CD4-positive, alpha-beta T cell treated with Interleukin-12 subunit alpha and Interleukin-12 subunit beta, for 1 hour (primary cell): ENCODE measurements at places on chromosomes 16 and 17.

GRCh38 chr17:48769009-48769675 is 40.6 kb upstream of the HOXB13 start:
- no peak for DNase-seq

- no peak for DNase-seq
Measured at GRCh38 chr17:80416940-80417293, 1.9 kb downstream of the ENDOV start.

GRCh38 chr17:75020331-75021110 is 8.1 kb downstream of the MRPL58 start:
- DNase-seq: no peak

GRCh38 chr16:81745704-81746558 is 33.2 kb upstream of the PLCG2 start:
- DNase-seq: peak; percentile 81

GRCh38 chr16:65572156-65572555 is 450.3 kb upstream of the CDH11 start:
- DNase-seq: no peak

DNA sequence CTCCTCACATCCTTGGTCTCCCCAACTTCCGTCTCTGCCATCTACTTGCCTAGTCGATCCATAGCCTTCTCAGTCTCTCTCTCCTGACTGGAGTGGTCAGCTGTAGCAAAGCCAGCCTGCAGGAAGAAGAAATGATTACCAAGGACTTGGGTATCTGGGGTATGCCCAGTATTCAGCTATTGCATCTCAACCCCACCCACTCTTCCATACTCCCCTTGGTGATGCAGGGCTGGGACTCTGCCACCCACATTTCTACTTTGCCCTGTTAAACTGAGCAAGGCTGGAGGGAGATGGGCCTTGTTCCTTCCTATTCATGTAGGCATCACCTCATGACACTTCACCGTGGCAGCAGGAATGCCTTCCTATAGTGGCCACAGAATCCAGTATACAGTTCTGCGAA is 2.3 kb downstream of the COPRS start:
- no peak for DNase-seq

- no peak for DNase-seq
Measured at GRCh38 chr17:17886226-17886625, 49.4 kb upstream of the SREBF1 start.

- no peak for DNase-seq
Measured at GRCh38 chr16:72827866-72828265, 220.1 kb downstream of the ZFHX3 start.

DNA sequence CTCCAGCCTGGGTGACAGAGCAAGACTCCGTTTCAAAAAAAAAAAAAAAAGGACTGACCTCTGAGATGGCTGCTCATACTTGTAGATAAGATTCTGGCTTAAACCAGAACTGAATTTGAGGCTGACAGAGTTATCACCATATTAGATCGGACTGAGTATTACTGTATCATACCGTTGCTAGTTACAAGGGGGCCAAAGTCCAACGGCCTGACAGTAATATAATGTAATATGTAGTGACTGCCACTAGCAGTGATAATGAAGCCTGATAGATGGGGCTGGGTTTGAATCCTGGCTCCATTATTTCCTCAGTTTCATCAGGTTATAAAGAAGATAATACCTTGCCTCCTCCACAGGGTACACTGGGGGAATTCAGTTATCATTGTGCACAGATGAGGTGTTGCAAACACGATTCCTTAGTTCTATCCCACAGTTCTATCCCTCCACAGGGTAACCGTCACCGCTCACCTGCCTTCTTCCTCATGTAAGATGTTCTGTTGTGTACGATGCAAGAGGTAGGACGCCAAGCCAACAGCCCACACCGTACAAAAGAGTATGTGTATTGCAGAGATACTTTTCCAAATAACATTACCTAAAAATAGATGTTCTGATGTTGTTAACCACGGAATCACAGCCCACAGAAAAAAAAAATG is 5.2 kb downstream of the TMEM220 start:
- DNase-seq: no peak

DNA sequence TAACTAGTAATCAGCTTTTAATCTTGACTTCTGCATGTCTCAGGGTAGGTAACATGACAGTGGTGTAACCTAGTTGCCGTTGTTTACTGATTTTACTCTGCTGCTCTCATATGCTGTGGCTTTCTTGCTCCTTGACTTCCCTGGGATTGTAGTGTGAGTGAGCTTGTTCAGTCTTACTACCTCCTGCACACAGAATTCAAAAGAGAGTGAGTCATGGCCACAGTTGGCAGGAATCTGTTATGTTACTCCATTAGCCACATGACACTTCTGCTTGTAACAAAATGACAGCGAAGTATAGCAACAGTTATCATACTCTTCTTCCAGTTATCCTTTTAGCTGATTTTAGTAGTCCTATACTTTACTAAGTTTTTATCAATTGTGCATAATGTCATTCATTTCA is 18.8 kb downstream of the TNRC6A start:
- no peak for DNase-seq

DNA sequence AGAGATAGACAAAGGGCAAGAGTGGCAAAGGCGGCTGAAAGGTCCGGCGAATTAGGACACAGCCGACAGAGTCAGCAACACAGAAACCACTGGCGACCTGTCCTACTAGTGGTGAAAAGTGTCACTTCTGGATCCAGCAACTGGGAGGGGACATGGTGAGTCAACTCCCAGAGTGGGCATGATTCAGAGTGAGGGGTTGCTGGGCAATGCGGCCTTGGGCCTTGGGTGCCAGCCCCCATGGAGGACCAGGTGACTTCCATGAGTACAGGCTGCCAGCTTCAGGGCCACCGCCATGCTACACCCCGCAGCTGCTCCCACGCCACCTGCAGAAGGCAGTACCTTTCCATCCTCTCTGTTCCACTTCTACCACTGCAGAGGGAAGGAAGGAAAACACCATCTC is 110.6 kb downstream of the ZFHX3 start:
- DNase-seq: no peak

DNA sequence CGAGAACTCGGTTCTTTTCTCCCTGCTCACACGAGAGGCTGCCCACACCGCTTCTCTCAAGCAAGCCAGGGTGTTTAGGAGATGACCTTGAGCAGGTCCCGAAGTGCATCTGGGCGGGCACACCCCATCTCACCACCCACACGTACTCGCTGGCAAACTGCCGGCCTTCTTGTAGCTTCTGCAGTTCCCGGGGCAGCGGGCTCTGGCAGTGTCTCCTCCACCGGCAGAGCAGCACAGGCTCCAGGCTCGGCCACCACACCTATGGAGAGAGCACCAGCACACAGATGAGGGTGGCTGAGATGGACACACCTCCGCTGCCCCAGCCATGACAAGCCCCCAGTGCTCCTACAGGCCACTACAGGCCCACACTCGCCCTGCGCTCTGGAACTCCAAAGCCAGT is 23.5 kb downstream of the ZNF276 start:
- DNase-seq: no peak

DNA sequence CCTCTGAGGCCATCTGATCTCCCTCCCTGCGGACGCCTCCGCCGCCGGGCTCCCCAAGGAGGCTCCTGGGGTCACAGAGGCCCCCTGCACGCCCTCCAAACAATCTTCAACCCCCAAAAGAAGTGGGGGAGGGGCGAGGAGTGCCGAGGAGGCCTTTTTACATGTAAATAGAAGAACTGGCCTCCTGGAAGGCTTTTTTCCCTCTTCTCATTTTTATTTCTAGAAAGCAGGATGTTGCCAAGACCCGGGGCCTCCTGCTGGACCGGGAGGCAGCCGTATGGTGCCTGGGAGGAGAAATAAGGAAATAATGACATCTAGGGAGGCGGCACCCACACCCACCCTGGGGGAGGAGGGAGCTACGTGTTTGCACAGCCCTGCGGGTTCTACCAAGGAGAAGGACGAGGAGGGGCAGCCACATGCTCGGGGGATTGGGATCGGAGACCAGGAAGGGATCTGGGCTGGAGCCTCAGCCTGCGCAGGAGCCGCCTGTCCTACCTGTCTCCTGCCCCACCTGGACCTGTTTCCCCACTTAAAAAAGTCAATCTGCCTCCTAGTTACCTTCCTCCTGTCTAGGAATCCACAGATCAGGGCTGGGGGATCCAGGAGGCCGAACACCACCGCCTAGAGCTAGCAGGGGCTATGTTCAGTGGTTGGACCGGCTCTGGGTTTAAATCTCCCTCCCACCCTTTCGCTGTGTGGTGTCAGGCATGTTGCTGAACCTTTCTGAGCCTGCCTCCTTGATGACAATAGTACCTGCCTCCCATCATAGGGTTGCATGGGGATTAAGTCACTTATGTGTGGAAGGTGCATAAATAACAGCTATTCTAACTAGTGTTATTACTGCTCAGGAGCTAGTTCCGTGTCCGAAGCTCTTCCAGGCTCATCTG is 175.7 kb upstream of the GSE1 start:
- DNase-seq: no peak

GRCh38 chr16:11224096-11224893 is 31.7 kb downstream of the SOCS1 start:
- peak; percentile 63 for DNase-seq

- DNase-seq: no peak
Measured at GRCh38 chr16:13110124-13110796, 208.9 kb downstream of the SHISA9 start.

DNA sequence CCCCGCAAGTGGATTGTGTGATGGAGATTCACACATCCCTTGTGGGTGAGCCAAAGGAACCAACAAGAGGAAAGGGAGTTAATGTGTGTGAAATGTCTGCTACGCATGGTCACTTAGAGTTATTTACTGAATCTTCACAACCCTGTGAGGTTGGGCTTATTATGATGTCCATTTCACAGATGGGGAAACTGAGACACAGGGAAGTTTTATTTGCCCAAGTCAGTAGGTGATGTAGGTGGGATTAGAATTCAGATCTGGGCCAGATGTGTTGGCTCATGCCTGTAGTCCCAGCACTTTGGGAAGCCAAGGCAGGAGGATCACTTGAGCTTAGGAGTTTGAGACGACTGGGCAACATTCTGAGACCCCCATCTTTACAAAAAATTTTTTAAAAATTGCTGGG is 11.6 kb upstream of the DLX4 start:
- DNase-seq: no peak

GRCh38 chr16:49373504-49373903 is at the start of gene C16orf78:
TSS of gene C16orf78 (plus strand) at chr16:49373804. CDS start at chr16:49373940, 136 bp downstream.
- no peak for DNase-seq

DNA sequence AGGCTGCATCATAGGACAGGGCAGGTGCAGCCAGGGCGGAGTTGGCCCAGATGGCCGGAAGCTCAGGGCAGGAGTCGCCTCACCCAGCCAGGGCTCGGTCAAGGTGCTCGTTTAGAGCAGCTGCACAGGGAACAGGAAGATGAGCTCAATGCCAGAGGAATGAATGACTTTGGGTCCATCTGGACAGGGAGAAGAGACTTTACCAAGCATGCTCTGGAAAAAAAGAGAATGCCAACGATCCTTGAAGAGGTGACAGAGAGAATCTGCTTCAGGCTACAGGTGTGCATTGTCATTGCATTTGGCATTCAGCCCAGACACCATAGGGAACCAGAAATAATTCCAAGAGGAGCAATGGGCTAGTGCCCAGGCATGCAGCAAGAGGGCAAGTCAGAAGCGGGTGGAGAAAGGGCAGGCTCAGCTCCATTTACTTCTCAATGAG is 6.7 kb upstream of the MPP3 start:
- DNase-seq: no peak

- DNase-seq: no peak
Measured at GRCh38 chr16:63473725-63474124, 1437.5 kb upstream of the CDH8 start.

DNA sequence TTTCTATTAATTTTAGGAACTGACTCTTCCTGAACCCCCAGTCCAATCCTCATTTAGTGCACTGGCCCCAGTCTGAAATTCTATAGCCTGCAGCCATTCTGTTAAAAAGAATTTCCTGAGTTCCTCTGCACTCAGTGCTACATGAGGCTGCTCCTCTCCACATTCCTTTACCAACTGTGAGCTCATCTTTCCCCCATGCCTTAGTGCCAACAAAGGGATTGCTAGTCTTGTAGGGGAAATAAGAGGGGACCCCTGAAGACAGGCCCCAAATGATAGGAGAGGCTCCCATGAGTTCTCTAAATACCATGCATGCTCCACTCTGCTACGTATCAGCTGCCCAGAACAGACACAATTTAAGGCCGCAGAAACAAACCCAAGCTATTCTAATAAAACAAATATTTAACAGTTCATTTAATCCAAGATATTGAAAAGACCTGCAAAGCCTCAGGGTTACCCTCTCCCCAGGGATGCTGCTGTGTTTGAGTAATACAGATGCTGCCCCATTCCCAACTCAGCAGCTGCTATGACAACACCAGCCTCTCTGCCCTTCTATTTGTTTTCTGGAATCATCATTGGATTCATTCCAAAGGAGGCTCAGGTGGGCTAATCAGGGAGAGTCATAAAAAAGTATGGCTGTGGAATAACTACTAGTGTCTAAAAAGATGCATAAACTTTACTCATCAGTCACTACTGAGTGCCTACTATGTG is 228.5 kb downstream of the TOX3 start:
- DNase-seq: no peak

GRCh38 chr16:19265380-19265930 is 20.1 kb upstream of the CLEC19A start:
- DNase-seq: no peak

- no peak for DNase-seq
Measured at GRCh38 chr16:63346000-63346399, 1309.8 kb upstream of the CDH8 start.

GRCh38 chr16:48972236-48972635 is 309.4 kb downstream of the CBLN1 start:
- no peak for DNase-seq

GRCh38 chr16:72975809-72976437 is 72.0 kb downstream of the ZFHX3 start:
- DNase-seq: no peak

DNA sequence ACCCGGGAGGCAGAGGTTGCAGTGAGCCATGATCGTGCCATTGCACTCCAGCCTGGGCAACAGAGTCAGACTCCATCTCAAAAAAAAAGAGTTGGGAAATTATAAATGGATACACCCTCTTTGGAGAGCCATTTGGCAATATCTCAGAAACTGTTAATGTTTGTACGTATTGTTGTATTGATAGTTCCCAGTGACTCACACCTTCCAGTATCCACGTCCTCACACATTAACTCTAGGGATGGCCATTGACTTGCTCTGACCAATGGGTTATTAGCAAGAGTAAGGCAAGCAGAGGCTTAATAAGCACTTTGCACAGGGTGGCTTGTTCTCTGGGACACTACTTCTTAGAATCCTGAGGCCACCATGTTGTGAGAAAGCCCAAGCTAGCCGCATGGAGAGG is 107.6 kb upstream of the LHX1 start:
- no peak for DNase-seq

GRCh38 chr17:47945529-47946508 is 4.4 kb downstream of the PNPO start:
- no peak for DNase-seq
